NCI-H1436 (cell line): ENCODE measurements at places on chromosomes 3 and 15.

GRCh38 chr15:63083541-63083940 is 38.1 kb upstream of the LACTB start:
- no peak for DNase-seq

DNA sequence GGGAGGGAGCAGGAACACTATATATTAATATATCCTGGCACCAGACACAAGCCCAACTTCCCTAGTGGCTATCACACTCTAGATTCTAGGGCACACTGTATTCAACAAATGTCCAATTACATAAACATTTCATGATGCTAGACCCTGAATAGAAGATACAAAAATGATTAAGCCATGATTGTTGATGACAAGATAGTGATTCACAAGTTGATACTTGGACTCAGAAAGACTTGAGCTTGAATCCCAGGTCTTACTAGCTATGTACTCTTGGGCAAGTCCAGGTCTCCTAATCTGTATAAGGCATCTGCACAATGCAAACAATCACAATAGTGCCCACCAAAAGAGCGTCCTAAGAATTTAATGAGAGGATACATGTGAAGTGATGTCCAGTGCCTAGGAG is 10.0 kb upstream of the SNTN start:
- DNase-seq = no peak

GRCh38 chr15:80854104-80854503 is 74.9 kb downstream of the CEMIP start:
- no peak for DNase-seq

DNA sequence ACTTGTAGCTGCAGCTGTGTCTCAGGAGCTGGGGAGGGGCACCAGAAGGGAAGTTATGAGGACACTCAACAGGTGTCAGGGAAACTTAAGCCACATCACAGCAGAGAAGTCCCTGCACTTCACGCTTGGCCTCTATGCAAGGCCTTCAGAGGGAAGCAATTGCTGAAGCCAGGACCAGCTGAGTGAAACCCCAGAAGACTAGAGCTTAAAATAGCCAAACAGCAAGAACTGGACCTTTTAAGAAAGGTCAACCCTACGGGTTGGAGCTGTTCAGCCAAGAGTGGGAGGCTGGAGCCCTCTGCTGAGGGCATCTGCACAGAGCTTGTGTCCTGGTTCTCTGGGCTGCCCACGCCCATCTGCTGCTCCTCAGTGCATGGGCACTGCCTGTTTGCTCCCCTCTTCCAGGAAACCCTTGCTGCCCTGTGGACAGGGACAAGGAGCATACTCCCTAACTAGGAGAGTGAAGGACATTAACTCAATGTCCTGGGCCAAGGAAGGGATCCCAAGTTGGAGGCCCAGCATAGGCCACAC is 3.9 kb upstream of the GRAMD2A start:
- DNase-seq = no peak

DNA sequence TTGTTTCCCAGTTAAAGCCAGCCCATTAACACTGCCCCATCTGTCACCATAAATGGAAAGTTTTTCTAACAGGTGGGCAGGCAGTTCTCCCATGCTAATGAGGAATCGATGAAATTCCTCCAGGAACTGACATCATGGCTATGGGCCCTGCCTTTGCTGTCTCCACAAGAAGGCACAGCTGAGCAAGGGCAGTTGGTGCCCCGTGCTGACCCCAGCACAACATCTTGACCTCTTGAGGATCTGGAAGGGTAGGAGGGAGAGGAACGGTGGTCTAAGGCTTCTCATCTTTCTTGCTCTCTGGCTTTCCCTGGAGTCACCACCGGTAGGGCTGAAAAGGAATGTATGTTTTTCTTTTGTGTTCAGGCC is 46.7 kb downstream of the CHCHD6 start:
- no peak for DNase-seq

GRCh38 chr3:97257942-97258697 is 443.7 kb downstream of the EPHA6 start:
- no peak for DNase-seq

GRCh38 chr3:127848131-127849129 is 26.1 kb upstream of the MGLL start:
- no peak for DNase-seq

DNA sequence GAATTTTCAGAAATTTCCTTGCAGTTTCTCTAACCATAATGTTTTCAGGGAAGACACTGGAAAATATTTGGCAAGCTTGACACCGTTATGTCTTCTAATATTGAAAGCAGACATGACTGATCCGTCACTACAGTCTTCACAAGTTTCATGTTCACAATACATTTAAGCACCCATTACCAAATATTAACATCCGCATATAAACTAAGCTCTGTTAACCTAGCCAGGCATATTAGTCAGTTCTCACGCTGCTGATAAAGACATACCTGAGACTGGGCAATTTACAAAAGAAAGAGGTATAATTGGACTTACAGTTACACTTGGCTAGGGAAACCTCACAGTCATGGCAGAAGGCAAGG is 162.7 kb upstream of the LYSMD4 start:
- no peak for DNase-seq

DNA sequence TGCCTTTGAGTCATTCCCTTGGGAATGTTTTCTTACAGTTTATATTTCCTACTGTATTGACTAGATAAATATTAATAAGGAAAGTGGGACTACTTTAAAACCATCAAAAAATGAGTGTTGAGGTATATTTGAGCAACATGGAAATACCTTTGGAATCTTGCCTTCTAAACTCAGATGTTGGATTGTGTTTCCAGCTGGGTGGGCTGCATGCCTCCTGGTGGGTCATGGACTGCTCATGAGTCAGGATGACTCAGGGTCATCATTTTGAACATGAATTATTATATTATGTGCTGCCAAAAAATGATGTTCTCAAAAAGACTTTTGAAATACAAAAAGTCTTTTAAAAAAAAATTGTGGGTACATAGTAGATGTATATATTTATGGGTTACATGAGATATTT is 41.1 kb upstream of the APH1B start:
- DNase-seq = no peak

GRCh38 chr3:87167628-87168456 is 59.3 kb upstream of the CHMP2B start:
- DNase-seq = peak; percentile 10

DNA sequence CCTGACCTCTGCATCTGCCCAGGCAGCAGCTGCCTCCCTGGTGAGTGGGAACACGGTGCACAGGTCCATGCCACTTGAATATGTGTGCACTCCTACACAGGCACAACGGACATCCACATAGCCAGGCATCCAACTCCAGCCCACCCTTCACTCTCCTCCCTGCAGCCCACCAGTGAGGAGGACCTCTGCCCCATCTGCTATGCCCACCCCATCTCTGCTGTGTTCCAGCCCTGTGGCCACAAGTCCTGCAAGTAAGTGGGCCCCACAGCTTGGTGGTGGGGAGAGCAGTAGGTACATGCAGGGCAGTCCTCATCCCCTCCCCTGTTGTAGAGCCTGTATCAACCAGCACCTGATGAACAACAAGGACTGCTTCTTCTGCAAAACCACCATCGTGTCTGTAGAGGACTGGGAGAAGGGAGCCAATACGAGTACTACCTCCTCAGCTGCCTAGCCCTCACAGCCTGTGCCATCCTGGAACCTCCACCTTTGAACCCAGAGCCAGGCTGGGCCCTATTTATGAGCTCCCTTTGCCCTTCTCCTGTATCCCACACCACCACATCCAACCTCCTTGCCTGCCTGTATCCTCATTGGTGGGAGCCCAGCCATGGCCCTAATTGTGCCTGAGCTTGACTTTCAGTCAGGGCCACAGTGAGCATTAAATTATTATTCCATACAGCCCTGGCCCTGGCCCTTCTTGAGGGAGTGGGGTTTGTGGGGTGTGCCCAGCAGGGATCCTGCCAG is 1.5 kb upstream of the AMIGO3 start:
- no peak for DNase-seq

DNA sequence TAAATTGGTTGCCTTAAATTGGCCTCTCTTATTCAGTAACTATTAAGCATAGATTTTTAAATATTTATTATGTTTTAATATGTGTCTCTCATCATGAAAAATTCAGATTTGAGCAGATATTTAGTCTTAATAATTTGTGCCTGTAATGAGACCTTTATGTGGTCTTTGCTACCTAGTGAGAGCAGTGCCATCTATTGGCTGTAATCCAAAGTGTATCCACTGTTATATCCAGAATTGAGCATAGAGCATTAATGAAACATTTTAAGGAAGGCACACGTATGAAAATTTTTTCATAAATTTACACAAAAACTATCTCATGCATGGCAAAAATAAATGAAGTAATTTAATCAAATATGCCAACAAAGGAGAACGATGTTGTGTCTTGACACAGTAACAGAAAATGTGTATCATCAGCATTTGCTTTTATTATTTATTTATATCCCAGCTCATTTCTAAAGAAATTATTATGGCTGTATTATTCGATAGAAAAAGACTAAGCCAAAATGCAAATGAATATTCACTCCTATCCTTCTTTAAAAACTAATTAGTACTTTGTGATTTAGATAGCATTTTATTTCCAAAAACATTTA is 203.5 kb downstream of the RSRC1 start:
- peak; percentile 45 for DNase-seq

DNA sequence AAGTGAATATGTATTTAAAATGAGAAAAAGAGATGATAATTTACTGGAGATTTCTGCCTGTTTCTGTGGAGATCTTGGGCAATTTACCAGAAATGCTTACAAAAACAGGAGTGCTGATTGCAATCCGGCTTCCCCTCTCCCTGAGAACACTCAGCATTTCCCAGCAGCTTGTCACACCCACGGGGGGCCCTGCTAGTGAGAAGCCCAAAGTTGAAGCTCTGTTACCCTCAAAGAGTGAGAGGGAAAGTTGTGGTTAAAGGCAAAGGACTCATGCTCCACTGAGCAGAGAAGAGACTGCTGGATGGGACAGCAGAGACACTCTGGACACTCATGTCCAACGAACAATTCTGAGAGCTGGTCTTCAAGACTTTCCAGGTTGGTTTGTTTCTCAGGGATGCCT is 2.9 kb downstream of the MCTP2 start:
- DNase-seq = no peak

DNA sequence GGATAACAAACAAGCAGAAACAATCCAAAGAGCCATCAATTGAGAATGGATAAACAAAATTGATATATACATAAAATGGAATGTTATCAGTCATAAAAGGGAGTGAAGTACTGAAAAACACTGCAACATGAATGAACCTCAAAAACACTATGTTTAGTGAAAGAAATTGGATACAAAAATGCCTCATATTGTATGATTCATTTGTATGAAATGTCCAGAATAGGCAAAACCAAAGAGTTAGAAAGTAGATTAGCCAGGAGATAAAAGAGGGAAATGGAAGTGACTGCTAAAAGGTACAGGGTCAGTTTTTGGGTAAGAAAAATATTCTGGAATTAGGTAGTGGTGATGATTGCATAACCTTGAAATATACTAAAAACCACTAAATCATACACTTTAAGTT is 9.8 kb upstream of the SLC25A36 start:
- no peak for DNase-seq

- no peak for DNase-seq
These were observed 16.7 kb downstream of the ADAM10 start for GRCh38 chr15:58732625-58733363.

- peak; percentile 38 for DNase-seq
These were observed 8.4 kb upstream of the GSK3B start for GRCh38 chr3:120102674-120103073.

GRCh38 chr3:41276191-41276590 is 76.9 kb downstream of the CTNNB1 start:
- no peak for DNase-seq

DNA sequence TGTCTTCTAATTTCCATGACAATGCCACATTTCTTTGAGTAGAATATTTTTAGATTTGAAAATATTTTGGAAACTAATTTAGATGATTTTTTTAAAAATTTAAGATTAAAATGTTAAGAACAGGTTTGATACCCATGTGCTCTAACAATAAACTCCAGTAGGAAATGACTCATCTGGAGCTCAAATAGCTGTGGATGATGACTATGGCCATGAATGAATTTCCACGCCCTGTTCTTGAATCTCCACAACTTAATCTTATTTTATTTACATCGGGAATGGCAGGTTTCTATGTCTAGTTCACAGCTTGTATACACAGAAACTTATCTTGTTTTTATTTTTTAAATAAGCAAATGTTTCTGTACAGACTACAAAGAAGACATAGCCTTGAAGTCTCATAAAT is 726.8 kb downstream of the NAALADL2 start:
- DNase-seq = no peak

DNA sequence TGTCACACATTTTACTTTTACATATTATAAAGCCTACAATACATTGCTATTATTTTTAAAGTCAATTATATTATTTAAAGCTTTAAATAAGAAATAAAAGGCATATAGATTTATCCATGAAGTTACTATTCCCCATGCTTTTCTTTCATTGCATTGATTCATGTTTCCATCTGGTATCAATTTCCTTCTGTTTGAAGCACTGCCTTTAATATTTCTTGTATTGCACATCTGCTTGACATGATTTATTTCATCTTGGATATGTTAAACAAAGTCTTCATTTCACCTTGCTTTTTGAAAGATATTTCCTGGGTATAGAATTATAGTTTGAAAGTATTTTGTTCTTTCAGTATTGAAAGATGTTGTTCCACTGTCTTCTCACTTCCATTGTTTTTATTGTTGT is 174.3 kb upstream of the MBNL1 start:
- no peak for DNase-seq

GRCh38 chr3:4754180-4755086 is 224.8 kb upstream of the BHLHE40 start:
- DNase-seq = no peak

DNA sequence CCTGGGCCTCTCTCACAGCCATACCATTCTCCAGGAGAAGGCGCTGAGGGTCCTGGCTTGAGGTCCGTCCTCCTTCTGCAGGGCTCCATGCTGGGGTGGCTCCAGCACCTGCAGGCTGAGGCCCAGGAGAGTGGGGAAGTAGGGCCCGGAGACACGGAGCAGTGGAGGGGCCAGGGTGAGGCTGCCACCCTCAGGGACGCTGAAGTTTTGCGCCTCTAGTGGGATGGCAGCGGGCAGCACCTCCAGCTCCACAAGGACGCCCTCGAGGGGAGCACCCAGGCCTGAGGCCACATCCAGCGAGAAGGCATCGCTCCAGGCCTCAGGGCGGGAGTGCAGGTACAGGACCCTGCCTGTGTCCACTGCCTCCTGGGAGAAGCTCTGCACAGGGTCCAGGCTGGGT is 27.5 kb downstream of the CSPG4 start:
- no peak for DNase-seq

DNA sequence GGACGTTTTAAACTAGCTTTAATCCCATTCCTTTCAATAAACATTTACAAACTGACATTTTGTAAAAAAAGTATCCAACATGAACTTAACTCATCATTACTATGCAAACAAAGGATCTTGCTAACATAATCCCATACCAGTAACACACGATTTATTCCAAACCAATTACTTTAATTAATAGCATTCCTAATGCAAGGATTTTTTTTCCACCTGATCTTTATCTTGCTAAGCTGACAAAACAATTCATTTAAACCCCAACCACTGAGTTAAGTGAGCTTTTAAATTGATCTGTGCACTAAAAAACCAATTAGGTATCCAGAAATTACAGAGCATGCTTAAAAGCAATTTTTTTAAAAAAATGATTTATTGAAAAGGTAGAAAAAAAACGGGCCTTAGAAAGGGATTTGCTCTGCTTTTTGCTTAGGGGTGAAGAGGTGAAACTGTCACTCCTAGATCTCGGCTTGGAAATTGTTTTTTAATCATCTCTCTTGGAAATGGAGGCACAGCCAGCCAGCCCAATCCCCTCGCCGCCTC is 1.2 kb downstream of the SH3BP5 start:
- no peak for DNase-seq
